ENCODE measurements at places on chromosomes 2 and 18.
A peak's percentile ranks its signal among the peaks of the same experiment; 100 is the strongest.

- DNase-seq = no peak
Observed at GRCh38 chr2:215848698-215849097, 164.7 kb downstream of the MREG start.

DNA sequence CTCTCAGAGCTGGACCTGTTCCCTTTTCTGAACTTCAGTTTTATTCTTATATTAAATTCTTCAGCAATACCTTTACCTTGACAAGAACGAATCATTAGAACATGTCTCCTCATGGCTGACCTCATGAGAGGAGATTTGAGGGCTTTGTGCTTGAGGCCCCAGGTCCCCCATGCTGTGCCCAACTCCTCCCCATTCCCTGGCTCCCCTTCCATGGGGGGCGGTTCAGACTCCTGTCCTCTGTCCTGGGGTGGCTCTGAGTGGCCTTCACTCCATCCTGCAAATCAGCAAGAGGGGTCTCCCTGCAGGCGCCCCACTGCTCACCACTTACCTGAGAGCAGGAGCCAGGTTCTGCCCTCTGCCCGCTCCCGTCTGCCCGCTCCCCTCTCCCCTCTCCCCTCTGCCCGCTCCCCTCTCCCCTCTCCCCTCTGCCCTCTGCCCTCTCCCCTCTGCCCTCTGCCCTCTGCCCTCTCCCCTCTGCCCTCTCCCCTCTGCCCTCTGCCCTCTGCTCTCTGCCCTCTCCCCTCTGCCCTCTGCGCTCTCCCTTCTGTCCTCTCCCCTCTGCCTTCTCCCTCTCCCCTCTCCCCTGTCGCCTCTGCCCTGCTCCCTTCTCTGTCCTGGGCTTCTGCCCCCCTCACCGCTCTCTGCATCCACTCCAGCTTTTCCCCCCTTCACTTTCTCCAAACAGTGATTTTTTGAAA is 98.7 kb upstream of the ALKAL2 start:
- no peak for DNase-seq

GRCh38 chr2:143397884-143398614 is 268.8 kb downstream of the ARHGAP15 start:
- DNase-seq = no peak

- DNase-seq = no peak
Observed at GRCh38 chr2:219076253-219076652, 15.5 kb upstream of the IHH start.

DNA sequence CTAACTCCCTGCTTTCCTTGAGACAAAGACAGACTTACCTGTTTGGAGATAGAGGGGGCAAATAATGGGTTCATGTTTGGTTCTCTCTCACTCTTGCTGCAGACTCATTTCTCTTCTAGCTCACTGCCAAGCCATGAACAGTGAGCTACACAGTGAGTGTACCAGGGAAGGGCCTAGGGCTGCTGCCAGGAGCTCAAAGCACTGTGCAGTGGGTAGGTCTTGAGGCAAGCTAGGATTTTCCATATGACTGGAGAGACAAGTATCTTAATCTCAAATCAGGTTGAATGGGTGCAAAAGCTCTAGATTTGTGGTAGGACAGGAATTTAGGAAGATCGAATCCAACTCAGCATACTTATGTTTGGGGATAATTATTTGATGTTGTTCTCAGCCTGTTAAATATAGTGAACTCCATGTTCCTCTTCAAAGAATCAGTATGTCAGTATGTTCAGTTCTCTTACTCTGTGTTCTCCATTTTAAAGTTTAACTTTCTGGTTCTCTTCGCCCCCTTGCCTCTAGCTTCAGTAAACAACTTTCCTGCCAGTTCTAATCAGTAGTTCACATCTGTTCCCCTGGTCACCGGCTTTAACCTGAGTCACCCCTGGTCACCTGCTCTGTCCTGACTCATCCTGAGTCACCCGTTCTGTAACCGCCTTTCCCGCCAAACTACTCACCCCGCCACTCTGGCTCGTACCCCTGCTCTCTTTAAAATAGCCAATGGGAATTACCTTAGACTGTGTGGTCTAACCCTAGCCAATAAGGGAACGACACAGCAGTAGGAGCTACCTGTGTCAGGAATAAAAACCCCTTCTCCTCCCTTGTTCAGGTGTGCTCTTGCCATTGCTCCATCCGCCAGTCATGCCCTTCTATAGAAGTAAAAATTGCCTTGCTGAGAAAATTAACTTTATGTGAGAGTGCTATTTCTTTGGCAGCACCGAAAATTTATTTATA is 21.9 kb downstream of the SLC25A52 start:
- no peak for DNase-seq

- DNase-seq = no peak
Observed at GRCh38 chr2:55810622-55811020, 113.0 kb downstream of the EFEMP1 start.

DNA sequence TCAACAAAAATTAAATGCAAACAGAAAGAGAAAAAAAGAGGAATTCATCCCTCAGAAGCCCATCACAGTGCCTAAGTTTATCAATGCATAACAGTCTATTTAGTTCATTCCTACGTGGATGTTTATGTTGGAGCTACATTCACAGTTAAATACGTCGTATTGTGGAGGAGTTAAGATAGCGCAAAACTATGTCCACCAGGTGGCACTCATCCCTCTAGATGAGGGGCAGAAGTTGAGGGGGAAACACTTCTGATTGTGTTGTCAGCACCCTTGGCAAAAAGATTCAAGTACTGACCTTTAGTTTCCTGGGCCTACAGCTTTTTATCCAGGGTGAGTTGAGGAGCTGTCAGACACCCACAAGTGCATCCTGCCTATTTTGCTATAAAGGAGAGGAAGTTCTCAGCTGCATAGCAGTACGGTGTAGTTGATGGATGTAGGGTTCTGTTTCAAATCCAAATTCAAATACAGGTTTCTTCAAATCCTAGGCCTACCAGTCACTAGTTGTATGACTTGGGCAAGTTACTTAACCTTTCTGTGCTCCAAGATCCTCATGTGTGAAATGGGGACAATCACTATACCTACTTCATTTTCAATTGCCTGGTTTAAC is 26.8 kb upstream of the MYO1B start:
- peak; percentile 35 for DNase-seq

DNA sequence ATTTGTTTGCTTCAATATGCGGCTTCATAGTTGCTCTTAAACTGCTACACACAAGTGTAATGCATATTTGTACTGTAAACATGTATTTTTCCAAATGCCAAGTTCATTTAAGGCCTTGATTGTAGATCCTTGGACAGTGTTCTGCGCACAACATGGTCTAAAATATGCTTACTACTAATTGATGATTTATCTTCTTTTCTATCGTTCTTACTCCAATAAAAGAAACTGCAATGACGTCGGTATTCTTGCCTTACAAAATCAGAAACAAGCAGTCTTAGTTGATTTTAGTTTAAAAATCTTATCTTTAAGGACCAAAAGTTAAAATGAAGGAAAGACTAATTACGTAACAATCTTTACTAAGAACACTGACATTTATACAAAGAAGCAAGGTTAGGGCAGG is 224.3 kb upstream of the SMAD7 start:
- no peak for DNase-seq

GRCh38 chr2:232850039-232850438 is 20.0 kb upstream of the SNORC start:
- DNase-seq = no peak

- peak; percentile 37 for DNase-seq
Observed at GRCh38 chr2:10283106-10284062, 19.3 kb upstream of the HPCAL1 start.

GRCh38 chr2:23350792-23351355 is 34.1 kb upstream of the KLHL29 start:
- DNase-seq = no peak

DNA sequence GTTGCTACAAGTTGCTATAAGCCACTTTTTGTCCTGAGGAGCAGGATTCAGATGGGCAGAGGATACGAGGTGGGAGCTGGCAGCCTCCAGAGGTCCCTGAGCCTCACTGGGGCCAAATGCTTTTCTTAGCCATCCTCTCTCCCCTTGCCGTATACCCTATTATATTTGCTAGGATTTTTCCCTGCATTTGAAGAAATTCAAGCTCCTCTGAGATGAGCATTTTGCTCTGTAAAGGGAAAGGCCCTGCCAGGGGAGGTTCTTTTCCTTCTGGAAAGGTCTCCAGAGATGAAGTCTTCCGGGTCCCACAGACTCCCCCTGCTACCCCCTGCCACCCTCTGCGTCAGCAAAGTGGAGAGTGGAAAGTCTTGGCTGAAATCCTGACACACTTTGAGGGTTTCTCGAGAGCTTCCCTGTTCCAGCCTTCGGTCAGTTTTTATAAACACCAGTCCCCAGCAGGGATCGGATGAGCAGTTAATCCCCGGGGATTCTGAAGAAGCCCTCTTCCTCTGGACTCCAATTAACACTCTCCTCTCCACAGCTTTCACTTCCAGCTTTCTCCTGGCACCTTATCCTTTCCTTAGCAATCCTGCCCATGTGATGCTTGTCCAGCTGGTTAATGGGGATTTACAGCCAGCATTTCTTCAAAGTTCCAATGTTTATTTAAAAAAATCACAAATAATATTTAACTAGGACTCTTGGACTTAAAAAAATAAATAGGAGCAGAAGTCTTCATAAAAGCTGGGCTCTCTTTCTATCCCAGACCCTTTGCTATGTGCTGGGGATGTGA is 13.1 kb downstream of the CYRIA start:
- DNase-seq = no peak

GRCh38 chr2:45793305-45793962 is 142.0 kb downstream of the PRKCE start:
- DNase-seq = no peak

DNA sequence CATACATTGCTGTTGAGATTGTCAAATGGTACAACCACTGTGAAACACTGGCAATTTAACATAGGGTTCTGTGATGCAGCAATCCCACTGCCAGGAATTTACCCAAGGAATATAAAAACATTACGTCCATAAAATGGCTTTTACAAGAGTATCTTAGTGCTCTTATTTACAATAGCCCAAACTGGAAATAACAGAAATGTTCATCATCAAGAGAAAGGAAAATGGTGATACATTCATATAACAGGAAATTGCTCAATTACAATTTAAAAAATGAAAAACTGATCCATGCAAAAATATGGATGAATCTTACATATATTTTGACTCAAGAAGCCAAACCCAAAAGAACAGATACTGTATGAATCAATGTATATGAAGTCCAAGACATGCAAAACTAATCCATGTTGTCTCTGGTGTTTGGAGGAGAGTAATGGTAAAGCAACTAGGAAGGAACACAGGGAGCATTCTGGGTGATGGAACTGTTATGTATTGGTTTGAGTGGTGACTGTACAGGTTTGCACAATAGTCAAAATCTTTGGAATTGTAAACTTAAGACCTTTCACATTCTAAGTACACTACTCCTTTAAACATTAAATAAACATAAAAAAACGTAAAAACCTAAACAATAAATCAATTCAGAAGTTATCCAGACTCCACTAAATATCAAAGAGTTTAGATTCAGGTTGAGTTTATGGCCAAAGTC is 104.8 kb upstream of the WDR75 start:
- no peak for DNase-seq

GRCh38 chr2:240309214-240309613 is 126.2 kb upstream of the GPC1 start:
- no peak for DNase-seq

DNA sequence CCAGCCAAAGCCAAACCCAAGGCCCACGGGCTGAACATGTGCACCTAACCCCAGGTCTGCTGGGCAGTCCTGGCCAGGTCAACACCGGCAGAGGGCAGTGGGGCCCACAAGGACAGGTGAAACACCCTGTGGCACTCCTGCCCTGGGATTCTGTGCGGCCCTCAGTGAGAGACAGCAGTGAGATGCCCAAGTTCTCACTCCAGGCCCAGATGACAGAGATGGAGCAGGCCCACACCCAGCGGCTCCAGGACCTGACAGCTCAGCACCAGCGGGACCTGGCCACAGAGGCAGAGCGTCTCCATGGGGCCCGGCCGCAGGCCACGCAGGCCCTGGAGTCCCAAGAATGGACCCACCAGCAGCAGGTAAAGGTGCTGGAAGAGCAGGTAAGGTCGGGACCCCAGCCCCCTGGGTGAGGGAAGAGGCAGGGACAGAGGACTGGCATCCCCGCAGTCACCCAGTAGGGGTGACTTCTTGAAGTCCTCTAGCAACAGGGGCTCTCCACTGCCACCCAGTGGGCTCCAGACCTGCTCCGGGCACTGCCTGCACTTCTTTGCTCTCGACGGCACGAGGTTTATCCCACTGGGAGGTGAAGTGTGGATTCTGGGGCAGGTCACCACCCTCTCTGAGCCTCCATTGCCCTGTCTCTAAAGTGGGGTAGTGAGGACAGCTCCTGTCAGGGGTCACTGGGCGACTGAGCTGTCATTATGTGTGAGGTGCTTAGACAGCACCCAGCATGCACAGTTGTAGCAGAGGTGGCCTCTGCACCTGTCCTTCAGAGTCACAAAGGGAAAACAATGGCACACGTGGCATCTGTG is 8.8 kb upstream of the SNED1 start:
- no peak for DNase-seq
